ENCODE measurements at places on chromosomes 16 and 17.
A peak's percentile ranks its signal among the peaks of the same experiment; 100 is the strongest.

DNA sequence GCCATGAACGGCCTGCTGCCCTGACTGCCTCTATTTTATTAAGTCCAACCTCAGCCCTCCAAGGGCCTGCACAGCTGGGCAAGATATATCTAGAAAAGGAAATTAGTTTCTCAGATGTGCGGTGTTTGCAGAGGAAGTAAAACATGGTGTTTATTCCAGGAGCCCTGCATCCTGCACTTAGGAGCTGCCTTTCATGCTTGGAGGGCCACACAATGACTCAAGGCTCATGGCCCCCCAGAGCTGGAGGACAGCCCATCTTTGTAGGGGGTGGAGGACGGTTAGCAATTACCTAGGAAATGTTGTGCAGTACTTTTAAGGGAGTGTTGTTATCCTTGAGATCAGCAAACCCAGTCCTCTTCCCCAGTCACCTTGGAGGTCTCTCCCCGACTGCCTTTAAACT lies 80.5 kb downstream of the COPRS start:
- no peak for DNase-seq

- DNase-seq = no peak
These were observed 1425.1 kb upstream of the CDH8 start for GRCh38 chr16:63461248-63461841.

DNA sequence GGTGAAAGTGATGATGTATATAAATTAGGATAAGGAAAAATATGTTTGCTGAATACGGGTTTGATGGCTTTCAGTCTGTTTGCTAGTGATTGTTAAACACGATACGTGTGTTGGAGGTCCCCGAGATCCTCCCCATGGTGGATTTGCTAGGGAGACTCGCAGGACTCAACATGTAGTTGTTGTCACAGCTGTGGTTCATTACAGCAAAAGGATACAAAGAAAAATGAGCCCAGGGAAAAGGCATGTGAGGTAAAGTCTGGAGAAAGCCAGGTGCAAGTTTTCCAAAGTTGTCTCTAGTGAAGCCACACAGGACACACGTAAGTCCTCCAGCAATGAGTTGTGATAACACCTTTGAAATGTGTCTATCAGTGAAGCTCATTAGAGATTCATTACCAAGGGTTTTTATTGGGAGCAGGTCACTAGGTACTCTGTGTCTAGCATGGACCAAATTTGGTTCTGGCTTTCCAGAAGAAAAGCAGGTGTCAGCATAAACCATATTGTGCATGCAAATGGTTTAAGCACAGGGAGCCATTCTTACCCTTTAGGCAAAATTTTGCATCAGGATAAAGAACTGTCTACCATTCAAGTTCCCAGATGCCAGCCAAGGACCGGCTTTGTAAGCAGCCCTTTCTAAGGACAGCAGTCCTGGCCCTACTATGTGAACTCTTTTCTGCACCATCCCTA lies 215.2 kb upstream of the WSCD1 start:
- no peak for DNase-seq

GRCh38 chr17:73338050-73338521 lies 26.3 kb upstream of the CDC42EP4 start:
- no peak for DNase-seq

DNA sequence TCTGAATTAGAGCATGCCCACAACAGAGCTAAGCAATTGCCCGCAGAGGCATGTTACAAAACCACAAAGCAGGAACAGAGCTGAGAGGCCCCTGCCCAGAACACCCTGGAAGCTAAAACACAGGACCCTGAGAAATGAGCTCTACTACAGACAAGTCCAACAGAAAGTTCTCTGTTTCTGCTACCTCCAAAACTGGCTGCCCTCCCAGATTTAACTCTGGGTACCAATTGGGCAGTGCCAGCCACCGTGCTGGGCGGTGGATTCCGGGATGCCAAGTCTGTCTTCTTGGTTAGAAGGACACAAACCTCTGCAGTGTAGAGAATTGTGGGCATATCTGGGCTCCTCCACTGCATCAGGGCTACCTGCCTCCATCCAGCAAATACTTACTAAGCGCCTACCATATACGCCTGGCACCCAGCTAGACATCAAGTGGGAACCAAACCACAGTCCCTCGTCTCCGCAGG lies 1.0 kb downstream of the CMTM4 start:
- peak; percentile 91 for DNase-seq

- no peak for DNase-seq
These were observed 473.4 kb downstream of the XYLT1 start for GRCh38 chr16:16997349-16997748.

DNA sequence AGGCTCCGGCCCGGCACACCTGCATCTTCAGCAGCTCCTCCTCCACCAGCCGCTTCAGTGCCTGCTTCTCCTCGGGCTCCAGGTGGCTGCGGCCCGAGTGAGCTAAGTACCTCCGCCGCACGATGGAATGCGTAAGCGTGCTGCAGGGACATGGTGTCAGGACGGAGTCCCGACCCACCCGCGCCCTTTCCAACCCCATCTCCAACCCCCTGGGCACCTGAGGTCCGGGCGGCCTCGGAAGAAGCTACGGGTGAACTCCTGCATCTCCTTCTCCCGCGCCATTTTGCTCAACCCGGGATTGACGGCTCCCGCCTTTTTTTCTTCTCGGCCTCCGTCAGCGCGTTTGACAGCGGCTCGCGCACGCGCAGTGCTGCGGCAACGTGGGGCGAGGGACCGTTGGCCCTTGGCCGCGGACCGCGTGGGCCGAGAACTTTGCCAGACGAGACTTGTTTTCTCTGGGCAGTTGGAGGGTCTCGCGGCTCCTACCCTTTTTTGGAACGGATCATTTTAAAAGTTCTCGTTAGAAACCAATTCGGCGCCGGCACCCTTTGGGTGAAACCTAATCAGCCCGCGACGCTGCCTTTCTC lies at the start of gene HIRIP3:
Gene HIRIP3 (minus strand): TSS at position 294 of the 587 bp plus-strand sequence. CDS start 12 bp downstream, at position 282.
- peak; percentile 84 for DNase-seq

- no peak for DNase-seq
These were observed 19.7 kb downstream of the MOSMO start for GRCh38 chr16:22027633-22028032.

GRCh38 chr16:84277244-84277823 lies 17.3 kb upstream of the WFDC1 start:
- DNase-seq = peak; percentile 70

DNA sequence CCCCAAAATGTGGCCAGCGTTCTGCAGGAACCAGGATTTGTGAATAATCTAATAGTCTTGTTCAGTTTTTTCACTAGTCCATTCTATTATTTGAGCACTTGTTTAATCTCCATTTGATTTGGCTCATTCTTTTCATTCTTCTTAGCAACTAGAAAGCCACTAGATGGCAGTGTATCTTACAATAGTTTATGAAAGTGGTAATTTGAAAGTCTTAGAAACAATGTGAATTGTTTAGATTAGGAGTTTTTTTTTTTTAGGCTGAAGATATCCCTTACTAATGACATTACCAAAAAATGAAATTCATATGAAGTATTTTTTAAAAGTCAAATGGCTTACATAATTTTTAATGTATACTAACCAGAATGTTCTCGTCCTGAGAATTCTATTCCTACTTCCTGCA lies 6.7 kb downstream of the ERI2 start:
- no peak for DNase-seq

- DNase-seq = no peak
These were observed 4.5 kb upstream of the NME4 start for GRCh38 chr16:392450-393030.

DNA sequence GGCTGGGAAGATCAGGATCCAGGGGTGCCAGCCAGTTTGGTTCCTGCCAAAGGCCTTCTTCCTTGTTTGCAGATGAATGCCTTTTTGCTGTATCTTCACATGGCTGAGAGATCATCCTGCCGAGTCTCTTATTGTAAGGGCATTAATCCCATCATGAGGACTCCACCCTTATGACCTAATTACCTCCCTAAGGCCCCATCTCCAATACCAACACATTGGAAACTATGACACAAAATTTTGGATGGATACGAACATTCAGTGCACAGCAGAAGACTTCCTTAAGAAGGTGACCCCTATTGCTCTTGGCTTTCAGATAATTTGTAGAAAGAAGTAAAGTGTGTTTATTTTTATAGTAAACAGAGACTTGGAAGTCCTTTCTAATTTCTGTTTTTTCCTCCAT lies 1164.7 kb upstream of the CDH8 start:
- no peak for DNase-seq
